ENCODE measurements at places on chromosomes 16 and 17. TPM values are rescaled to one million over a fixed set of nuclear protein-coding genes. Genes with fewer than 3 reads are reported as not detected.
A peak's percentile ranks its signal among the peaks of the same experiment; 100 is the strongest.

- no peak for DNase-seq
Observed at GRCh38 chr16:85536073-85536410, 77.1 kb upstream of the GSE1 start.

DNA sequence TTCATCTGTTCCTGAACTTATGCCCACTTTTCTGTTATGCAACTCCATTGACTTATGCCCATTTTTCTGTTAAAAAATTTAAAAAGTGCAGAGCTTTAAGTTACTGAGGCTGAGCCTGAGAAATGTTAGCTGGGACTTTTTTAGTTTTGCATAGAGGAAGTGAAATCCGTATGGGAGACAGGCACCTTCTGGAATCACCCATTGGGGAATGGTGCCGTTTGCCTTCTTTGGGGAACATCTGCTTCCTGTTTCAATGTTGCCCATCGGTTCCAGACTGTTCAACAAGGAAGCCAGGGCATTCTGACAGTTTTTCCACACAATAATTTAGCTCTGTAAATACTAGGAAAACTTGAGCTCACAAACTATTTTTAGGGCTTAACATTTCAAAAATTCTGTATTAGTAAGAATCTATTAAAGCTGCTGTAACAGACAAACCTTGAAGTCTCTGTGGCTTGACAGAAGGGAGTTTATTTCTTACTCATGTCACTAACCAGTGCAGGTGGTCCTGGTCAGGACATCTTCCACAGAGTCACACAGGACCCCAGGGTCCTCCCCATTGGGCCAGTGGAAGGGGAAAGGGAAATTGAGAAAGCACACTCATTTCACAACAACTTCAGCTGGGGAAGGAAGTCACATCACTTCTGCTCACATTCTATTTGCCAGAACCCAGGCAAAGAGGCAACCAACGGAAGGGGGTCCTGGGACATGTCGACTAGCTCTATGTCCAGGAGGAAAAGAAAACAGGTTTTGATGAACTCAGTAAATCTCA, 17.2 kb downstream of the PRKCB start:
- no peak for DNase-seq

DNA sequence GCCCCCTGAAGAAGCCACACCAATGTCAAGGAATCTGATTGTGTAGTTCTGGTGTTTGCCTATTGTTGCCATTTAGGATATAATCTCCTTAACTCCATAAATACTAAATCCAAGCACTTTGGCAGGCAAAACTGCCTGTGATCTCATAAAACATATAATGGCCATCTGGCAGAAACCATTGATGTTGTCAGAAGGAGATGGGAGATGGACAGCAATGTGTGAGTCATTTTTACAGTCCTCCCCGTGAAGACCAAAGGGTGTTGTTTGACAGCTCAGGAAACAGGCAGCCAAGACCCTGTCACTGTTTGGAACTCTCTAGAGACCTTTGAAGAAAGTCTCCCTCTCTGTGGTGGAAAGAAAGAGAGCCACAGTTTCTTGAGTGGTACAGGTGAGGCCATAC, 454.1 kb downstream of the HS3ST3B1 start:
- DNase-seq: no peak

DNA sequence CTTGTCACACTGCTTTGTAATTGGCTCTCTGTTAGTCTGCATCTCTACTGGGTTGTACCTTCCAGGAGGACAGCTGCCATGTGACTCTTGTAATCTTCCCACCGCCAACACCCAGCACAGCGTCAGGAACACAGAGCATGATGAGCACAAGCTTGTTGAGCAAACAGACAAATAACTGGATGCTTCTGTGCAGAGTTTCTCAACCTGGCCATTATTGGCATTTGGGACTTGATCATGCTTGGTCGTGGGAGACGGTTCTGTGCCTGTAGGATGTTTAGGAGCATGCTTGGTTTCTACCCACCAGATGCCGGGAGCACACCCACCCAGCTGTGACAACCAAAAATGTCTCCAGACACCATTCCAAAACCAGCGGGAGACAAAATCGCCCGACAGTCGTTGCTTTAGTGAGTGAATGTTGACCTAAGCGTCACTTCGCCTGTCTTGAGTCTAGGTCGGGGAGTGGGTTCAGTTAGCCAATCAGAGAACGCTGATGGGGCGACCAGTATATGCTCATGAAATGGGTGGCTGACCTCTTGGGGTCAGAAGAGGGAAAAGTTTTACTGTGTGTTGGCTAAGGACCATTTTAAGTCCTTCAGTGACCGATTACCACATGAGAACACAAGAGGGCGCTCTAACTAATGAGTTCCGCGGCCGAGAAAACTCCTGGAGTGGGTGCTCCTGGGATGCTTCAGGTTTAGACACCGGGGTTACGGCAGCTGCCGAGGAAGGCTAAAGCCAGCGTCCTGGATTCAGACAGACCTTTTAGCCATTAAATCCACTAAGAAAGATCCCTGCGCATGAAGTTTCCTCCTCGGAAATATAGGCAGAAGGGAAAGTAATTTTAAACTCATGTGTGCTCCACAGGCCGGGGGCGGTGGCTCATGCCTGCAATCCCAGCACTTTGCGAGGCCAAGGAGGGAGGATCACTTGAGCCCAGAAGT, 57.8 kb upstream of the TEX2 start:
- no peak for DNase-seq

DNA sequence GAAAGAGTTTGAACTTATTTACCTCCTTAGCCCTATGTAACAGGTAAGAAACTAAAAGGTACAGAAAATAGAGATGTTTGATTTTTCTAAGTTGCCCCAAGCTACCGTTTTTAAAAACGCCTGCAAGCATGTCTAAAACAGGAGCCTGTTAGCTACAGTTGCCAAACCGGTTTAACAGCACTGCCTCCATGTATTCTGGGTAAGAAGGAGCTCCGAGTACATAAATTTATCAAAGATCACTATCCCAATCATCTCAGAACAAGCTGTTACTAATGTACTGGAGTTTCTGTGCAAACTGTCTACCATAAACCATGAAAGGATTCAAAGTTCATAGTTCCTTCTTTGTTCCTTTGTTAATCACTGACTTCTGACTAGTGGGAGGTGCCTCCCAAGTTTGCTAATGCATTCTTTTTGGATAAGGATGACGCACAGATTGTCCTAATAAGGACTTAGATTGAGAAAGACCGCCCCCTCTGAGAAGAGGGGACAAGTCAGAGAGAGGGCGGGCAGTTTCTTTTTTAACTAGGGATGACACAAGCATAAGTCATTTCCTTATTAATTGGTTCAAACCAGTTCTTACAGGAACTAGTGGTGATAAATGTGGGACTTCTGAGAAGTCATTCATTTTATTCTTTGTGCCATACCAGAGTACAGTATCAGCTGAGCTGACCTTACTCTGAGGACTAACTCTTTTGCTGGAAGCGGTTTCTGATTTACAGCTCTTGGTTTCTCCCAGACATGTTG, 55.3 kb downstream of the TUBD1 start:
- DNase-seq: no peak

GRCh38 chr17:66549731-66550207, 247.4 kb downstream of the PRKCA start:
- DNase-seq: no peak

- DNase-seq: peak; percentile 44
Observed at GRCh38 chr16:27929818-27930217, 133.7 kb downstream of the GSG1L start.

DNA sequence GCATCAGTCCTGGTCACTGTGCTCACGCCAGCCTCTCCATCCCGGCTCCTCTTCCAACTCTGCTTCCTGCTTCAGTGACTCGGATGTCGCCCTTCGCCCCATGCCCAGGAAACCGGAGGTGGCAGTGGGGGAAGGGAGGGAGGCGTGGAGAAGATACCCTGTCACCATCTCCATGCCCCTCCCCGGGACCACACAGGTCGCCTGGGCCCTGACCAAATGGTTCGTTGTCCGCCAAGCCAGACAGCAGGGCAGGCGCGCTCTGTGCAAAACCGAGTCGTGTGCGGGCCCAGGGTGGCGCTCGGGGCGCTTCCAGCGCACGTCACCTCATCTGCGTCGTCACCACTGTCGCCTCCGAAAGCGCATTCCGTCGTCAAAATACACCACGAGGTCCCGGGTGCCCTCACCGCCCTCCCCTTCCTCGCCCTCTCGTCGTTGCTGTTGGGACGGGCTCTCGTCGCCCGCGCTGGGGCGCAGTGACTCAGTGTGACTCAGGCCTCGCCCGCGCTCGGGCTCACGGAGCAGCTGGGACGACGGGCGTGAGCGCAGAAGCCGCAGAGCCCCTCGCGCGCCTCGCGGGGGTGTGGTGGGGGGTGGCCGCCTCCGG, 39.2 kb downstream of the ZNF778 start:
- DNase-seq: peak; percentile 91

DNA sequence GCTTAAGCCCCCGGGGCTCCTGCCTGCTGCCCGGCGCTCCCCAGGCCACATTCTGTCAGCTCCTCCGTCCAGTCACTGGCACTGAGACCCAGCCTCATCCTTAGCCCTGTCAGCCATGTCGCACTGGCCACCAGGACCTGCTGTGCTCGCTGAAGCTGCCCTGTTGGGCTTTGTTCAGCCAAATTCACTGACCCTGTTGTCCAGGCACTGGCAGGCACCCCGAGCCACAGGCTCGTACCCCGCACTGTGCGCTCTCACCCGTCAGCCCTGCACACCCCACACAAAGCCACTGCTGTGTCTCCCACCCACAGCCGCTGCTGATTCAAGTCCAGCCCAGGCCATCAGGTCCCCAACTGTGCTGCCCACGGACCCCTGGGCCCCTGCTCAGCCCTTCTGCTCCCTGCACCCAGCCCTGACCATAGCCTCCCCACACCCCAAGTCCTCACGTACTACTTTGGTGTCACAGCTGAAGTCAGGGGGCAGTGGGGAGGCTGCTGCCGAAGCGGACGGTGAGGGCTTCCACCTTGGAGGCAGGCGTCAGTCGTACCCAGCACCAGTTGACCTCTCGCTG, 131.5 kb upstream of the CHMP6 start:
- DNase-seq: peak; percentile 68

- DNase-seq: no peak
Observed at GRCh38 chr17:39641883-39642282, 4.9 kb downstream of the STARD3 start.

DNA sequence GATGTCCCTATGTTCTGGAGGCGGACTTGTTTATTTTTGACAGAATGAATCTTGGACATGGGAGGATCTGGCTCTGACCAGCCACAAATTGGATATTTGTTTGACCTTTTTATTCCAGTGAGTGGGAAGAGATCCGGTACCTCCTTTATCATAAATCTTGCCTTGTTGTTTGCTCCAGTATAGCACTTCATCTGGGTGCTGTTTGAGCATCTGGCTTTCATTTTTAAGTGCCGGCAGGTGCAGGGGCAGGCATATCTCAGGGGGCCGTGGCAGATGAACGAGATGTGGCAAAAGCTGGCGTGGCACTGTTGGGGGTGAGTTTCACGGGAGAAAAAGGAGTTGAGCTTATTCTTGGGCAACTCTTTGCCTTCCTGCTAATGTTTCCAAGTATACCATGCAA, 37.8 kb downstream of the MSI2 start:
- DNase-seq: no peak

DNA sequence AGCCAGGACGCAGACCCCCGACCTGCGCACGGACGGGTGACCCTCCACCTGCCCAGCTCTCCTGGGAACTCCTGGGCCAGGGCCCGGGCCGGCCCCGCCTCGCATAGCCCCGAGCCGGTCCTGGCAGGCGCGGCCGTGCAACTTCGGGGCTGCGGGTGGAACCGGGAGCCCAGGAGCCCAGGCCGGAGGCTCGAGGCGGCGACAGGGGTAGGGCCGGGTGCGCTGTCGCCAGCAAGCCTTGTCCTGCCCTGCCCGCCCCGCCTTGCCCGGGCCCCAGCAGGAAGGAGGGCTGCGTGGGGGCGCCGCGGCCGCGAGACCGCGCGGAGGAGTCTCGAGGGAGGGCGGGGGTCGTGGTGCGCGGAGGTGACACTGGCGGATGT, 408 bp downstream of the LMF1 start:
- no peak for DNase-seq

GRCh38 chr16:81810361-81810760, 31.3 kb downstream of the PLCG2 start:
- DNase-seq: no peak

DNA sequence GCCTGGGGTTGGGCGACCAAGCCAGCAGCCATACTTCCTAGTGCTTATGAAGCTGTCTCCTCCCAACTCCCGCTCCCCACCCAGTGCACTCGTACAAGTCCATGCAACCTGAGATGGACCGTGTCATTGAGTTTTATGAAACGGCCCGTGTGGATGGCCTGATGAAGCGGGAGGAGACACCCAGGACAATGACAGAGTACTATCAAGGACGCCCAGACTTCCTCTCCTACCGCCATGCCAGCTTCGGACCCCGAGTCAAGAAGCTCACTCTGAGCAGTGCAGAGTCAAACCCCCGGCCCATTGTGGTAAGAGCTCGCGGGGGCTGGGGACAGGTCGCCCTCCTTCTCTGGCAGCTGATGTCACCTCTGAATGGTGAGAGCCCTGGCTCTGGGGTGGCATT, 11.0 kb upstream of the KATNB1 start:
- DNase-seq: no peak

DNA sequence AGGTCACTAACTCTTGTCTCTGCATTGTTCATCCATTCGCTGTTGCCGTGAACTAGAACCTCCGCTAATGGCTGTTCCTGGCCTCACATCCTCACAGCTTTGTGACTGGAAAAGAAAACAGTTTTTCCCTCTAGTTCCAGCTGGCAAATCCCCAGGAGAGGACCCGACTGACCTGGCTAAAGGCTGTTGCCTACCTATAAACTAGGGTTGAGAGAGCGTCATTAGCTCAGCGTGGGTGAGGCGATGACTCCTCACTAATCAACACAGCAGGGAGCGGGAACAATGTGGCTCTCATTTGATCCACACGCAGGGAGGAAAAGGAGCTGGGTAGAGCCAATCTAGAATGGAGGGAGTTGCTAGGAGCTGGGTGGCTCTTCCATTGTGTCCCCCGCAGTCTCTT, 282.1 kb upstream of the IRX5 start:
- DNase-seq: no peak

DNA sequence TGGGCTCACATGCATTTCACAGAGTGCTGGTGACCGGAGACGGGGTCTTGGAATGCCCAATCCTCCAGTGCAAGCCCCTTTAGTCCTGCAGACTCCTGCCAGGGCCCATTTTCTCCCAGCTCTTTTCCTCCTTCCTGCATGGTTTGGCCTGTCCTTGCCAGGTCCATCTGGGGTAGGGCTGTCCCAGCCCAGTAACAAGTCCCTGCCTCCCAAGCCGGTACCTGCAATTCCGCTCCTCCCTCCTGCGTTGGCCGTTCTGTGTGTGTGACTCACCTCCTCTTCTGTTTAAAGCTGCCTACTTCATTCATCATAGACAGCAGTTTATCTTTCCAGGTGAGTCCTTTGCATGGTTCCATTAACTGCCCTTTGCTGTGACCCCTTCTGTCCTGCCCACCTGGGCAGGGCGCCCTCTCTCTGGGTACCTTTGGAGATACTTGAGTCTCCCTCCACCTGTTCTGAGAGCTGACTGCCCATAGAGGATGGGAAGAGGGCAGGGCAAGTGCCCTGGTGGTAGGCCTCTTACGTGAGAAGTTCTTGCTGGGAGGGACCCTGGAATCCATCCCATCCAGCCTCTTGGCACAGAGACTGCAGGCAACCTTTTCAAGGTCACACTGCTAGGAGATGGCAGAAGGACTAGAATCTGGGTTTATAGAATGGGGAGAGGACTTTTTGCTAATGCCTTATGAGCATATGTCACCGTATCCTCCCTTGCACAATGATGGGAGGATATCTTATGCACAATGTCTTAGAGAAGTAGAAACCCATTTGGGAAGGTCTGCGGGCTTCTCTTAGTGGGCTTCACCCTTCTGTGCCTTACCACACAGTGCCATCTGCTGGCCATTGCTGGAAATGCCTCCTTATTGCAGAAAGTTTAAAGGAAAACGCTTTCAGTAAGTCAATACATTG, 29.7 kb upstream of the LGALS9 start:
- DNase-seq: peak; percentile 88

Gene EVI2A
- total RNA-seq: 11.2 TPM

Gene ITGB3
- 32.1 TPM for total RNA-seq

Gene KRT24
- not detected for total RNA-seq

Gene MYH10
- total RNA-seq: 232 TPM

Gene HOXB9
- not detected for total RNA-seq

Gene WSCD1
- total RNA-seq: 6.0 TPM

Gene TEX19
- not detected for total RNA-seq

All from posterior vena cava (tissue), 2 donors.